ENCODE measurements at places on chromosomes 12 and 14. TPM values are rescaled to one million over a fixed set of nuclear protein-coding genes. Genes with fewer than 3 reads are reported as not detected.

GRCh38 chr12:5479761-5480160, 47.9 kb downstream of the NTF3 start:
- peak; percentile 43 for DNase-seq

- DNase-seq, result no peak
These were observed 195.5 kb upstream of the TMPO start for GRCh38 chr12:98319716-98320425.

- no peak for DNase-seq
These were observed 278.7 kb downstream of the ITPR2 start for GRCh38 chr12:26554332-26554731.

- no peak for DNase-seq
These were observed 318.7 kb downstream of the LRFN5 start for GRCh38 chr14:41925409-41925808.

DNA sequence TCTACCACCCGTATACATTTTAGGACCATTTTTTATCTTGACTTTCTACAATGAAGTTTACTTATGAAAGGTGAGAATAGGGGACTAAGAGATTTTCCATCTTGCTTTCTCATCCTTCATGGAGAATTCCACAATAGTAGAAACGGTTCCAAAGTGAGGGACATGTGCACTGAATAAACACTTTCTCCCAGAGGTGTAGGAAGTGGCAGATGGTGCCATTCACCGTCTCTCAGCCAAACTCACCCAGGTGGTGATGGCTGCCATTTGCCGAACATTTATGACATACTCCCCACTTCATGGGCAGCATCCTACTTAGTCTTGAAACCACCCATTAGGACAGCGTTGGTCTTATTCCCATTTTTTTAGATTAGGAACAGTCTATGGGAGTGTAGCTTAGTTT, 540.5 kb downstream of the DIO2 start:
- no peak for DNase-seq

DNA sequence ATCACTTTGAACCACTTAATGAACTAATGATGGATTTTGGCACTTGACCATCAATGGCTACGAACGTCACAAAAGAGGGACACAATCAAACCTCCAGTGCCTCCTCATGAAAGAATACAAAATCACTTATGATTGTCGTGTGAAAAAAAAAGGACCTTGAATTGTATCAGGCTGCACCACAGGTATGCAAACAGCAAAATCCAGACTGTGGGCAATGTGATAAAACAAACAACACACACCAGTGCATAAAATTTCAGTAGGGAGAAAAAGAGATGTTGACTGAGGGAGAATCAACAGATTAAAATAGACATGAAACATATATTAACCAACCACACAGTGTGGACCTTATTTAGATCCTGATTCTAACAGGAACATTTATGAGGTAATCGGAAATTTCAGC, 2.6 kb downstream of the TSPAN8 start:
- no peak for DNase-seq

- DNase-seq, result no peak
These were observed 250.5 kb upstream of the PELI2 start for GRCh38 chr14:55867719-55868118.

- peak; percentile 74 for DNase-seq
These were observed 928 bp downstream of the TBX3 start for GRCh38 chr12:114682785-114683708.

- no peak for DNase-seq
These were observed 12.2 kb upstream of the COL2A1 start for GRCh38 chr12:48016373-48017020.

- peak; percentile 17 for DNase-seq
These were observed 294.3 kb upstream of the RTL1 start for GRCh38 chr14:101197595-101198397.

DNA sequence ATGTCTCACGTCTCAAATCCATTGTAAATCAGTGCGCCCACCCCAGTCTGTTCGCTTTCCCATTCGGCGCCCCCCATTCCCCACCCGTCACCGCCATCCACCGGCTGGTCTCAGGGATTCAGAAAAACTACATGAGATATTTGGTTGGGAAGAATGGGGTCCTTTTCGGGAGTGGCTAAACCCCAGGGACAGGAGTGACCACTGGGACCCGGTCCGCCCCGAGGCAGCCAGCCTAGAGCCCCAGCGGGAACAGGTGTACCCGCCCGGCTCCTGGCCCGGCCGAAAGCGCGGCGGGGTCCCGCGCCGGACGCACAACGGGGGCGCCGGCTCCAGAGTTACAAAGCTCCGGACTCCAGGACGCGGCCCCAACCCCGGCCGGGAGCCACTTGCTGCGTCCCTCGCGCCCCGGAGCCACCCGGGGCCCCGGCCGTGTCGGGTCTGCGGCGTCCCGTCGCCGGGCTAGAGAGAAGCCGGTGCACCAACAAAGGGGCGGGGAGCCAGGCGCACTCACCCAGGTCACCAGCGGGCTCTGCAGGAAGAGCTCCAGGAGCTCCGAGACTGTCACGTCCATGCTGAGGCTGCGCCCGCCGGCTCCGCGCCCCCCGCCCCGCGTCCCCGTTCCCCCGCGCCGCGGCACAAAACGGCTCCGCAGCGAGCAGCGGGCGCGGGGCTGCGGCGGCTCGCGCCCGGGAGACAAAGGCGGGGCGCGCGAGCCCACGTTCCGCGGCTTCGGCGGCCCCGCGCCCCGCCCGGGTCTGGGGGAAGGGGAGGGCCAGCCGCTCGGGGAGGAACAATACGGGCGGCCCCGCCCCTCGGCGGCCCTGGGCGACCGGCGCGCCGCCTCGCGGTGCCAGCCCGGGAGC, at the start of gene CCDC88C:
TSS of gene CCDC88C (minus strand) at position 701 of the 863 bp plus-strand sequence. CDS start at position 571, 130 bp downstream.
- peak; percentile 96 for DNase-seq

DNA sequence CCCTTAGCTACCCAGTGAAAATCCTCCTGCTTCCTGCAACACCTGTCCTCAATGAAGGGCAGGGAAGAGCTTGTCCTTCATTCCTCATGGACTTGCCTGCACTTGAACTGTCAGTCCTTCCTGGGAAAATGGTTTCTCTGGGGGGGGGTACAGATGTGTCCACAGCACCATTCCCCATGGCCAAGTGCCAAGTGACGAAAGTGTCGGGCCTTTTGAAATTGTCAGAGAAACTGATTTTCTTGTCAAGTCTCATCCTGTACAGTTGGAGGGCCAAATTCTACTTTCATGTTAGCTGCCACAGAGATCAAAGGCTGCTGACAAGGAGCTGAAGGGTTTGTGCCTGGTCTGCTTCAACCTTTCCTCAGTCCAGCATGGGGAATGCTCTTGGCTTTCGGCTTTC, 179.5 kb upstream of the PARP11 start:
- DNase-seq, result no peak

Gene SERPINA12
- not detected for total RNA-seq

Gene RNASE1
- total RNA-seq, result 124 TPM

Gene LARP4
- total RNA-seq, result 24.7 TPM

Gene TRPV4
- 4.0 TPM for total RNA-seq

Gene UBE2N
- total RNA-seq, result 342 TPM

Gene HIF1A
- total RNA-seq, result 199 TPM

Gene SLC4A8
- 3.9 TPM for total RNA-seq

Gene JDP2
- total RNA-seq, result 37.9 TPM

Gene LALBA
- not detected for total RNA-seq

Gene KCNC2
- total RNA-seq, result not detected

Gene TMTC1
- 11.6 TPM for total RNA-seq

Gene SLC5A8
- not detected for total RNA-seq
